Thoracic aorta (tissue), 2 donors: ENCODE measurements at places on chromosomes 12 and 14.

DNA sequence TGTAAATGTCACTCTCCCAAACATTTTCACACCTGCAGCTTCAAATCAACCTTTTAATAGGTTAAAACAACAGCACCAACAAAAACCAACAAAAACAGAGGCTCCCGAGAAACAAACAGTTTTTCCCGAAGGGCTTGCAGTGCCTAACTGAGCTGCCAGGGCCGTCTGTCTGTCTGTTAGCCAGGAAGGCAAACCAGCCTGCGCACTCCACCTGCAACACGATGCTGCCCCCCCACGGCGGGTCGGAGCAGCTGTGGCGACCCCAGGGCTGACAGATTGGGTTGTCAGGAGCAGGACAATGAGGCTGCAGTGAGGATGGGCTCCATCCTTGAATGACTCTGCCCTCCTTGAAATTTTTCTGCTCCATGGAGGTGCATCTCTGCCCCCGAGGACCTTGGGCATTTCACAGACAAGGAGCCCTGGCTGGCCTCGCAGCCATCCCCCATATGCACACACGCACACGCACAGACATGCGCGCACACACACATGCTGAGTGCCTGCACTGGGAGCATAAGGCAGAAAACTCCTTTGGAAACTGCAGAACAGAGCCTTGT lies 2.6 kb downstream of the RTL1 start:
- DNase-seq, result no peak

GRCh38 chr12:2412305-2412643 lies 359.5 kb downstream of the CACNA1C start:
- no peak for DNase-seq

DNA sequence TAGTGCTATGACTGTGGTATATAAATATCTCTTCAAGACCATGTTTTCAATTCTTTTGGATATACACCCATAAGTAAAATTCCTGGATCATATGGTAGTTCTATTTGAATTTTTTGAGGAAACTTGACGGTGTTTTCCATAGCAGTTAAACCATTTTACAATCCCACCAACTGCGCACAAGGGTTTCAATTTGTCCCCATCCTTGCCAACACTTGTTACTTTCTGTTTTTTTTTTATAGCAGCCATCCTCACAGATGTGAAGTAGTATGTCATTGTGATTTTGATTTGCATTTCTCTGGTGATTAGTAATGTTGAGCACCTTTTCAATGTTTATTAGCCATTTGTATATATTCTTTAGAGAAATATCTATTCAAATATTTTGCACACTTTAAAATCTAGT lies 14.5 kb upstream of the A2M start:
- DNase-seq, result no peak

GRCh38 chr14:60658211-60658690 lies 9.0 kb upstream of the SIX1 start:
- DNase-seq, result no peak

DNA sequence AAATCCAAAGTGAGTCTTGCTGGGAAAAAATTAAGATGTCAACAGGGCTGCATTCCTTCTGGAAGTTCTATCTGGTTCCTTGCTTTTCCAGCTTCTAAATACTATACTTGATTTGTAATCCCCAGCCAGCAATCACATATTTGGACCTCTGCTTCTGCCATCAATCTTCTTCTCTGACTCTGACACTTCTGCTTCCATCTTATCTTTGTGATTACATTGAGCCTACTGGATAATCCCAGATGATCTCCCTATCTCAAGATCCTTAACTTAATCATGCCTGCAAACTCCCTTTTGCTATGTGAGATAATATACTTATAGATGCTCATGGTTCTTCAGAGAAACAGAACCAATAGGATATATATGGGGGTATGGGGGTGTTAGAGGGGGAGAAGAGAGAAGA lies 49.9 kb upstream of the ZDHHC17 start:
- DNase-seq, result no peak

DNA sequence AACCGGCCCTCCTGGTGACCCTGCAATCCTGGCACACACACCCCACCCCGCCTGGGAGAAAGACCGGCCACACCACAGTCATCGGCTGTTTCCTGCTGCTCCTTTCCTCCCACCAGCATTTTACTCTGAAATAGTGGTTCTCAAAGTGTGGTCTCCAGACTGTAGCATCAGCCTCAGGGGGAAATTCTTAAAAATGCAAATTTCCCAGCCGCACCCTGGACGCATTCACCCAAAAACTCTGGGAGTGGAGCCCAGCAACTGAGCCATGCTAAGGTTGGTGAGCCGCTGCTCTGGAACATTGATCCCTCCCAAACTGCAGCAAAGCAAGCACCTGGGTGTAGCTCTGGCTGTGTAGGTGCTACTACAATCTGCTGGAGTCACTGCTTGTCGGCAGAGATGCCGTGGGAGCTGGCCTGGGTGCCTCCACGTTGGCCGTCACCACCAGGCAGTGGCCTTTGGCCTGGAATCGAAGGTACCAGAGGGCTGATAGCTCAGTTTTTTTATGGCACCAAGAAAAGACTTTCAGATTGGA lies 38.4 kb upstream of the BCL2L14 start:
- DNase-seq, result no peak

DNA sequence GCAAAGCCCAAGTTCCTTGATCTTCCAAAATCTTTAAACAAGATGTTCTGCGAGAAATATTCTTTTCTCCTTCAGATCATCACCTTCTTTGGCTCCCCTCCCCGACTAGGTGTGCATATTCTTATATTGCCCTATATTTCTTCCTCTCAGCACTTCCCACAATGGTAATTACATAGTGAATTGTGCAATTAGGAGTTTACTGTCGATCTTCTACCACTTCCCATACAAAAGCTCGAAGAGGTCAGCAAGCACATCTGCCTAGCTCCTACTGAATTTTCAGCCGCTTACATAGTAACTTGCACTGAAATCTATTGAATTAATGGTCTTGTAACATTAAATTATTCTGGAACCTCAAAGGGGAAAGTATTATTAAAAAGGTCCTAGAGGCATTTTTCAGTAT lies 16.7 kb downstream of the OSBPL8 start:
- DNase-seq, result no peak

- no peak for DNase-seq
Measured at GRCh38 chr12:52356762-52357580, 10.3 kb downstream of the KRT85 start.

GRCh38 chr14:59332727-59333126 lies 132.5 kb downstream of the GPR135 start:
- no peak for DNase-seq

GRCh38 chr12:2836574-2836973 lies 1.7 kb upstream of the NRIP2 start:
- DNase-seq, result no peak

DNA sequence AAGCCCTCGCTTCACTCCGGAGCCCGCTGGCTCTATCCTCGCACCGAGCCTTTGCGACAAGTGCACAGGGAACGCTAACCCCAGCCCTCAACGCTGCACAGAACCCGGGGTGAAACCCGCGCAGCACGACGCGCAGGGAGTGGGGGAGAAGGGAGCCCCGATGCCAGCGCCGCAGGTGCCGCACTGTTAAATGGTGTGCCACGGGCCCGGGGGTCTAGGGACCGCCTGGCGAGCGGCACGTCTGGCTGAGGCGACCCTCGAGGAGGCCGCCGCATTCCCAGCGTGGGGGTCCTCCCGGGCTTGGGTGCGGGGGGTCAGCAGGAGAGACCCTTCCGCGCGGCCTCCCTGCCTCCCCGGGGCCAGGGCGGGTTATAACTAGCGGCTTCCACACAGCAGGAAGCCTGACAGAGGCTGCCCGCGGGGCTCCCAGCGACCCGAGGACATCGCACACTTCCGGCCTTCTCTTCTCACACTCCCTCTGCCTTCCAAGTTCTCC lies 23.8 kb upstream of the LRTM2 start:
- no peak for DNase-seq
